Muscle of back (tissue), 13 donors: ENCODE measurements at places on chromosomes 7 and 10.

DNA sequence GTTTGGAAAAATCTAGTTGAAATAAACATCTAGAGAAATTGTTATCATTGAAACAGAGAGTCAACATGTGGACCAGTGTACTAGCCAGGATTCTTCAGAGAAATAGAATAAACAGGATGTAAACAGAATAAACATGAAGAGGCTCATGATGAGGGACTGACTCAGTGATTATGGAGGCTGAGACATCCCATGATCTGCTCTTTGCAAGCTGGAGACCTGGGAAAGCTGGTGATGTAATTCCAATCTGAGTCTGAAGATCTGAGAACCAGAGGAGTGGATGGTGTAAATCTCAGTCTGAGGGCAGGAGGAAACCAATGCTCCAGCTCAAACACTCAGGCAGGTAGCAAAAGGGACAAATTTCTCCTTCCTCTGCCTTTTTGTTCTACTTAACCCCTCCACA is 62.9 kb upstream of the FAM180A start:
- no peak for DNase-seq

DNA sequence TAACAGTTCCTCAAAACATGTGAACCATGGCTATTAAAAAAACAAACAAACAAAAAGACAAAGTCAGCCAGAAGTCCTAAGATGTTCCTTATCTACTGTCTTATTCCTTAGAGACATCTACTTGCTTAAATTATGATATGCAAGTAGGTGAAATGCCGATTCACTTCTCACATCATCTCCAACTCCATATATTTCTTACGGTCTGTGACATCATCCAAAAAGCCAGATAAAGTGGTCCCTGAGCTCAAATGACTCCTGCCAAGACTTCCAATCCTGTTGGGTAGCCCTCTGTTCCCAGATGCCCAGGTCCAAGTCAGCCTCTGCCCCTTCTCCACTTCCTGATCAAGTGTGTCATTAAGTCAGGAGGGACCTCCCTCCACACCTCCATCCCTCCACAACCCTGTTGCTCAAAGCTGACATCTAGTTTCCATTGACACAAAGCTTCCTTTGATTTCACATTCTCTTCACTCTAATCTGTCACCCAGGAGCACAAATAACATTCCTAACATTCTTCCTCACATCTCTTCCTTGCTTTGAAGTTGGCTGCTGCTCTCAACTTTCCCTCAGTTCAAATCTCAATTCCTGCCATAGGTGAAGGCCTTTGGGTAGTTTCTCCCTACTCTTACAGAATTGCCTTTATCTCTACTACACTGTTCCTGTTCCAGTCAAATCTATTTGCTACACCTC is 56.1 kb upstream of the PDLIM1 start:
- no peak for DNase-seq

- no peak for DNase-seq
These were observed 38.1 kb downstream of the RELN start for GRCh38 chr7:103951311-103951710.

- no peak for DNase-seq
These were observed 23.6 kb downstream of the C10orf71 start for GRCh38 chr10:49322371-49323170.

GRCh38 chr7:120856621-120857352 is 1.2 kb downstream of the TSPAN12 start:
- peak; percentile 78 for DNase-seq
